Activated CD4-positive, alpha-beta T cell treated with anti-CD3 and anti-CD28 coated beads, Interleukin-2, amount 10 ng/mL, durations not matched to agents 7 days and 5 days (primary cell): ENCODE measurements at places on chromosomes 6 and 20. TPM values are rescaled to one million over a fixed set of nuclear protein-coding genes. Genes with fewer than 3 reads are reported as not detected.

The SYCP2L gene
- total RNA-seq = 0.25 TPM

DNA sequence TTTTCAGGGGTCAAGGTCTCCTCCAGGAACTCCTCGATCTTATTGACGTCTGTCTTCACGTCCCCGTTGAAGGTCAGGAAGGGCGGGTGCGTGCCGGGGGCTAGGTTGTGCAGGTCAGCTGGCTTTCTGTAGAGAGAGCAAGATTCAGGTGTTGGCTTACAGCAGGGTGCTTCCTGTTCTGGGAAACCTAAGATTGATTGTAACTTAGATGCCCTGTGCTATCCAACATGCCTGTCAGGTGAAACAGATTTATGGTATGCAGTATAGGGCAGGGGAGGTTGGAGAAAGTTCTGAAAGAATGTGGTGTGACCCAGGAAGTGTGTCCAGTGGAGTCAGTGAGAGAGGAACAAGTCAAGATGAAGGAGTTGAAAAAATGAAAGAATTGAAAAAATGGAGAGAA is 66.4 kb downstream of the CLIC5 start:
- H3K27ac ChIP-seq = no peak overlapping the region
- H3K36me3 ChIP-seq = no peaks in the 10 kb centered on the region
- peaks cover 2% of the 10 kb centered on the region for H3K27me3 ChIP-seq
- no peak for DNase-seq

The TNXB gene
- 6.7 TPM for total RNA-seq

GRCh38 chr20:58088625-58089024 is 139.8 kb downstream of the ANKRD60 start:
- no peak overlapping the region for H3K4me3 ChIP-seq
- peaks cover 2% of the 10 kb centered on the region for H3K27me3 ChIP-seq
- no peak for DNase-seq
- no peak overlapping the region for H3K27ac ChIP-seq
- H3K4me1 ChIP-seq = no peaks in the 10 kb centered on the region
- no peaks in the 10 kb centered on the region for H3K36me3 ChIP-seq
